HT1080 (cell line): ENCODE measurements at places on chromosomes 3 and 15.

GRCh38 chr15:77009646-77010311, 14.9 kb downstream of the PSTPIP1 start:
- DNase-seq: peak; percentile 28

GRCh38 chr15:70559265-70560239, 203.8 kb downstream of the UACA start:
- DNase-seq: no peak

DNA sequence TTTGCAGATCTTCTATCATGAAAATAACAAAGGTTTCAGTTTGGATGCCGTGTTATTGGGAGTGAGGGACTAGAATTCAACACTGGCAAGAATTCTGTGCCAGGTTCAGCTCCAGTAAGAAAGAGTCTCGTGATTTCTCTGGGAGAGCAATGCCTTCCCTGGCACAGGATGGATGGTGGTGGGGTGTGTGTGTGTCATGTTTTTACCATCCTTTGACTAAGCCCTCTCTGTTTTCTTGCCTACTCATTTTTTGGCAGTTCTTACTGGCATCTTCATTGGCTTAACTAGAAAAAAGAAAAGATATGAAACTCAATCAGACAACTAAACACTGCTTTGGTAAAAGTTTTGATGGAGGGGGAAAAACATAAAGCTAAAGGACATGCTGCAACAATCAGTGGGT, 86.6 kb downstream of the FMN1 start:
- DNase-seq: peak; percentile 77

- no peak for DNase-seq
These were observed 238.5 kb upstream of the ROPN1 start for GRCh38 chr3:124230432-124230831.

- no peak for DNase-seq
These were observed 30.7 kb downstream of the EXOG start for GRCh38 chr3:38526792-38527191.

DNA sequence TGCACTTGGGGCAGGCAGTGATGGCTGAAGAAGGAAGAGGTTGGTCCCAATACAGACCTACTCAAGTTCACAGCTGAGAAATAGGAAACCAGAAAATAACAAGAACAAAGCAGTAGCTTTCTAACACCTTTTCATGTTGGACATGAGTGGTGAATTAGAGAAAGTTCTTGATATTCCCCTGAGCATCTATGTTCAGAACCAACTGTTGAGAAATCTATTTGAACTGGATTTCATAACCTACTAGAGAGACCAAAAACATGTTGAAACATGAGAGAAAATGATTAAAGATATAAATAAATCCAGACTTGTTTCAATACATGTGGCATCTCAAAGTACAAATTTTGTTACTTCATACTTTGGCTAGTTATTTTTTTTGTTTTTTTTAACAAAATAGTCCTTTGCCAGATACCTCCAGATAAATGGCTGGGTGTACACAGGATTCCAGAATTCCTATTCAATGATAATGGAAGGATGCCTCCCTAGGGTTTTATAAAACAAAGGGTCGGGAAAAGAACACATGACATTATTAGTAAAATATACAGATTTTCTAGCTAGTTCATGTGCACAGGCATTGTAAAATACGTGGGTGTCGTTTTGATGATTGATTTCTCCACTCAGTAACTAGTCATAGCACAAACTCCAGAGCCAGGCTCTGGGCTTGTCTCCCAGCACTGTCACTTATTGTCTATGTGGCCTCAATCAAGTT, 34.4 kb upstream of the TNFSF10 start:
- no peak for DNase-seq

GRCh38 chr15:90202929-90203328, 1.8 kb downstream of the SEMA4B start:
- no peak for DNase-seq

- no peak for DNase-seq
These were observed 132.3 kb upstream of the RASGRP1 start for GRCh38 chr15:38696790-38697495.

DNA sequence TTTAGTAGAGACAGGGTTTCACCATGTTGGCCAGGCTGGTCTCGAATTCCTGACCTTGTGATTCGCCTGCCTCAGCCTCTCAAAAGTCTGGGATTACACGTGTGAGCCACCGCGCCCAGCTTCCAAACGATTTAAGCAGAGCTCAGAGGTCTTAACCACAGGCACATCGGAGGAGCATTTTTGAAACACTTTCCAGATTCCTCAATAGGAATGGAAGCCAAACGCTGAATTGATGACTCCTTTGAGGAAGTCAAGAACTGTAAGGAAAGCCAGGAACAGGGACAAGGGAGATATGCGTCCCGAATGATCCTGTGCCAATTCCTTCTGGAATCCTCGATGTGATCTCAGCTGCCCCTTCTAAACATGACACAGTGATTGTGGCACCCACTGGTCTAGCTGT, 40.0 kb downstream of the TRH start:
- DNase-seq: no peak

GRCh38 chr3:100693225-100693624, 16.1 kb upstream of the TFG start:
- DNase-seq: no peak

GRCh38 chr3:148631124-148631903, 66.4 kb upstream of the AGTR1 start:
- DNase-seq: no peak

DNA sequence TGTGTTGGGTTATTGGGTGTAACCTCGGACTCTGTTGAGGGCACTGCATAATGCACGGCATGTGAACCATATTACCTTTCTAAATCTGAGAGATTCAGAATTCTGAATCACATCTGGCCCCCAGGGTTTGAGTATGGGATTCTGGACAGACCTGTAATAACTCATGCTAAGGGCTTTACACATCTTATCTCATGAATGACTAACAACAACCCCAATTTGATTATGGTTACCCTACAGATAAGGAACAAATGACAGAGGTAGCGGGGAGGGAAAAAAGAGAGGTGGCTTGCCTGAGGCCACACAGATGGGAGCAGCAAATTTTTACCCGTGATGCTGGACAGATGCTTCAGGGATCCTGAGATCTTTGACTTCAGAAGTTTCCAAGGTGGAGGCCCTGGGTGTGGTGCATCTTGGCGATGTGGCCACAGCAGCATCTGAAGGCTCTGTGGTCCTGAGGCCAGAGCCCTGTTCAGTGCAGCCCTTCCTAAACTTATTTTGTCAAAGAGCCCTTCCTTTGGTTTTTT, 43.8 kb downstream of the POMGNT2 start:
- DNase-seq: no peak

GRCh38 chr3:116263842-116264545, 181.3 kb downstream of the LSAMP start:
- DNase-seq: peak; percentile 31

- DNase-seq: no peak
These were observed 25.1 kb downstream of the ARHGAP31 start for GRCh38 chr3:119319311-119319710.

DNA sequence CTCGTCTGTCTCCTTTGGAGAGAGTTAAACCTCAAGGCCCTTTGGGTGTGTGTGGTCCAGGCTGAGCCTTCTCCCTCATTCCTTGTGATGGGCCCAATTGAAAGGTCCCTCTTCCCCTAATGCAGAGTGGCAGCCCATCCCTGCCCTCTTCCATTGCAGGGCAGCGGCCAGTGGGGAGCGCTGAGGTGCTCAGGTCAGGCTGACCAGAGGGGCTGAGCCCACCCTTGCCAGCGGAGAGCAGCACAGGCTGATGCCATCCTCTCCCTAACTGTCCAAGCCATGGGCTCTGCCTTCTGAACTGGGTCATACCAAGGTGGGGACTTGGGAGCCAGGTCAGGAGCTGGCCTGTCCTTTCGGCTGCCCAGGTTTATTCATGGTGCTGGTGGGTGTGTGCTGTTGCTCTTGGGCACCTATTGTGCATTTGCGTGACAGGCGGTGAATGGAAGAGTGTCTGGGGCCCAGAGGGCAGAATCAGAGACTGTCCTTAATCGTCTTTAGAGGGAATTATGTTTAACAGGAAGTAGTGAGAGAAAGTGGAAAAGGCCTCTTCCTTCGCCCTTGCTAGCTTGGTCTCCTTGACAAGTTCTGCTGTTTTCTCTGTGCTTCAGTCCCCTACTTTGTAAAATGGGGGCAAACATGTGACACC, 96.9 kb downstream of the VGLL4 start:
- DNase-seq: no peak

DNA sequence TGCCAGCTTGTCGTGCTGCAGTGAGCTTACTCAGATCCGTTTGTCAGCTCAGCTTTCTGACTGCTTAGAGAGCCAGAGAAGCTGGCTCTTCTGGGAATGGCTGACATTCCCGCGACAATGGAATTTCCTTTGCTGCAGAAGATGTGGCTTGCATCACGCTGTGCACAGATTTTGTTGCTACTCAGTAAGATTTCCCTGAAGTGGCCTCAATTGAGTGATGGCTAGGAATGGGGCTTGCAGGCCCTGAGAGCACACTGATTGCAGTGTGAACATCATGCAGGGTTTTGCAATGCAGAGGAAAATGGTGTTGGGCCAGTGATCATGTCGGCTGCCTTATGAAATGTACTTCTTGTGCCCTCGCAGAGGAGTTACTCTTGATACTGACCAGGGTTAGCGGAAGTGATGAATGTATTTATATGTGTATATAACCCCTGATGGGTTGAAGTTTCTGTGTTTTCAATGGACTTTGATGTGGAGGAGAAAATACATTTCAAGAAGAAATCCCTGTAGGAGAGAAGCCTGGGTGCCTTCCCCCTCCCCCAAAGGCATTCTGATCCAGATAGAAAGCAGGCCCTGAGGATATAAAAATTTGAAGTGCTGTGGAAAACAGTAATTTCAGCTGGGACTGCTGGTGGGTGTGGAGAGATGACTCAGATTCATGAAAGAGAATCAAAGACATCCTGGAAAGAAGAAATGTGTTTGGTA, 102.5 kb upstream of the PDZRN3 start:
- peak; percentile 41 for DNase-seq

- no peak for DNase-seq
These were observed 84.5 kb downstream of the LRRK1 start for GRCh38 chr15:101003706-101004105.

DNA sequence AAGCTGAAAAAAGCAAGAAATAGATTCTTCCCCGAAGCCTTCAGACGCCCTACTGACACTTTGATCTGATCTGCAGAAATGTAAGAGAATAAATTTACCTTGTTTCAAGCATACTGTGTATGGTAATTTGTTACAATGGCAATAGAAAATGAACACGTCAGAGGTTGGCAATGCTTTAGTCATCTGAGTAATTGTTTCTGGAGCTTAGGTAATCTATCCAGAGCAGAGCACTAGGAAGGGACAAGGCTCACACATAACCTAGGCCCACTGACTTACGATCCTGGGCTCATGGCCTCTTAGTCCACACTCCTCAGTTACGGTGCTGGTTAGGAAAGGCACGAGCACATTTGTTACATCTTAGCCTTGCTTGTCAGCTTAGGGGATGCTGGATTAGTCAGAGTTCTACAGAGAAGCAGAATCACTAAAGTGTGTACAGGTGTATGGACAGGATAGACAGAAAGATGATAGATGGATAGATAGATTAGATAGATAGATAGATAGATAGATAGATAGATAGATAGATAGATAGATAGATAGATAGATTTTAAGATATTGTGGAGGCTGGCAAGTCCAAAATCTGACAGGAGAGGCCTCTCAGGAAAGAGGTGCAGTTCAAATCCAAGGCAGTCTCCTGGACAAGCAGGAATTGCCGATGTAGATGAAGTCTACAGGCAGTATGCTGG, 46.8 kb upstream of the TBC1D23 start:
- peak; percentile 60 for DNase-seq

DNA sequence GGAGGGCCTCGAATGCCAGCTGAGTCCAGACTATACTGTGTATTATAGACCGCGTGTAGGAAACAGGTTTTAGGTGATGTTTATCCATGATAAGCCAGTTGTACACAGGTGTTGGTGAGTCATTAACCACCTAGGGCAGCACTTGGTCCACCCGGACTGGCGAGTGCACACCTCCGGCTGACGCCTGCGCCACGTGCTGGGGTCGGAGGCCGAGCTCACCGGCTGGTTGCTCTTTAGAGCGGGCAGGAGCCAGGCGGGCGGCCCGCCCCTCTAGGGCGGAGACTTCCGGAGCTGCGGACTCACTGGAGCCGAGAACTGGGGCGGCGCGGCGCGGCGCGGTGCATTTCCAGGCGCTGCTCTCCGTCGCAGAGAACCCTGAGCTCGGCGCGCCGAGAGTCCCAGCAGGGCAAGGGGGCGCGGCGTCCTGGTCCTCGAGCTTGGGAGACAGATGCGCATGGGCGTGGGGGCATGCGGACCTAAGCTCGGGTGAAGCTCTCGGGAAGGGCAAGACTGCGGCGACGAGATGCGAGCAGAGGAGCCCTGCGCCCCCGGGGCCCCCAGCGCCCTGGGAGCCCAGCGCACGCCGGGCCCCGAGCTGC, at the start of gene ESYT3:
Gene ESYT3 (plus strand): TSS at position 341 of the 599 bp plus-strand sequence. CDS start 183 bp downstream, at position 524.
- DNase-seq: no peak

- DNase-seq: peak; percentile 1
These were observed 660.1 kb upstream of the CFAP20DC start for GRCh38 chr3:59709702-59710553.

DNA sequence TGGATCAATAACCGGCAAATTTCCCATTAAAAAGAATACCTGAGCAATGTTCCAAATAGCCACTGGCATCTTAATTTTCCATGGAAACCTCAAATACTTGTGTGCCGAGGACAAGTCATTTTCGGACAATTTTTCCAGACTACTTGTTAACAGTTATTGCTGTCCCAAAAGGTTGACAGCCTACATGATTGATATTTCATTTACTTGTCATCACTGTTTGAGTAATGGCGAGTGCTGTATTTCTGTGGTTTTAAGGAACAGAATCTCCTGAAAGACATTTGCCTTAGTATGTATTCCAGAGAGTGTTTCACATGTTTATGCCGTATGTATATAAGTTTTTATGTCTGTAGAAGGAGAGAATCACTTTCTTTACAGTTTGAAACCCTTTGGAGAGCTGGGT, 36.7 kb downstream of the MAP2K5 start:
- DNase-seq: no peak

GRCh38 chr3:27275441-27275990, 93.7 kb downstream of the NEK10 start:
- no peak for DNase-seq

- DNase-seq: peak; percentile 76
These were observed 255.9 kb downstream of the XXYLT1 start for GRCh38 chr3:195015021-195015420.

DNA sequence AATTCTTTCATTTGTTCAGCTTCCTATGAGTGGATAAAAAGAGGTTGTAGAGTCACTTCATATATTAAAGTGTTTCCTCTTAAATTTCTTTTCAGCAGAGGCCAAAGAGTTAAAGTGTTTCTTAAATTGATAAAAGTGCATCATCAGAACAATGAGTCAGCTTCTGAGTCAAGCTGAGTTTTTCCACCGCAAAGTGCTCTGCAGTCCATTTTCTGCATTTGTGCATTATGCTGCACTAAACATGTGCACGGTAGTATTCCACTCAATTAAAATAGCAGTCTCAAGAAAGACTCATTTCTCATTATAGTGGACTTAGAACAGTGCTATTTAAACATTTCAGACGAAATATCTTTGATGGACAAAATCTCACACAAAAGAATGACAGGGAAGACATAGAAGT, 152.0 kb downstream of the ZBBX start:
- DNase-seq: peak; percentile 87
